Endothelial cell of umbilical vein (primary cell): ENCODE measurements at places on chromosomes 3 and 15. TPM values are rescaled to one million over a fixed set of nuclear protein-coding genes. Genes with fewer than 3 reads are reported as not detected.

GRCh38 chr3:10561946-10562560, 56.7 kb upstream of the ATP2B2 start:
- no peak for DNase-seq

Gene PCSK6
- total RNA-seq, result 0.69 and 0.72 TPM in 2 replicates

Gene BCHE
- total RNA-seq, result 0.27 and 2.4 TPM in 2 replicates

Gene C3orf18
- total RNA-seq, result 1.7 and 2.6 TPM in 2 replicates

Gene ADAMTS9
- total RNA-seq, result 22.6 and 23.9 TPM in 2 replicates

Gene CFAP44
- total RNA-seq, result 3.3 and 4.7 TPM in 2 replicates

DNA sequence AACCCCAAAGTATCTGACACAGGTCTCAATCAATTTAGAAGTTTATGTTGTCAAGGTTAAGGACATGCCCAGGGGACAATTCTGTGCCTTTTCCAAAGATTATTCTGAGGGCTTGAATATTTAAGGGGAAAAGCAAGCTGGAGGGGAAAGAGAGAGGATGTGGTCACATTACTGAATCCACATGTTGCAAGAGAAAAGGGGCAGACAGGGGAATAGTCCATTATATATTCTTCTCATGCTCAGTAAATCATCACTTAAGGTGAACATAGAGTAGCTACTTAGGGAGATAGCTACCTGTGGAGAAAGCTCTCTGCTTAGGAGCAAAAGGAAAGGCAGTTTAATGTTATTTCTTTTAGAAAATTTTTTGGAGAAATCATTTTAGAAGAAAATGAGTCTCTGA, 751.6 kb downstream of the SI start:
- no peak for DNase-seq

GRCh38 chr3:114034211-114034610, 22.1 kb downstream of the CCDC191 start:
- no peak for DNase-seq

Gene CELSR3
- total RNA-seq, result 0.46 and 0.71 TPM in 2 replicates

Gene GCNT3
- total RNA-seq, result not detected in 2 replicates

GRCh38 chr15:70479785-70480184, 283.6 kb downstream of the UACA start:
- DNase-seq, result no peak

DNA sequence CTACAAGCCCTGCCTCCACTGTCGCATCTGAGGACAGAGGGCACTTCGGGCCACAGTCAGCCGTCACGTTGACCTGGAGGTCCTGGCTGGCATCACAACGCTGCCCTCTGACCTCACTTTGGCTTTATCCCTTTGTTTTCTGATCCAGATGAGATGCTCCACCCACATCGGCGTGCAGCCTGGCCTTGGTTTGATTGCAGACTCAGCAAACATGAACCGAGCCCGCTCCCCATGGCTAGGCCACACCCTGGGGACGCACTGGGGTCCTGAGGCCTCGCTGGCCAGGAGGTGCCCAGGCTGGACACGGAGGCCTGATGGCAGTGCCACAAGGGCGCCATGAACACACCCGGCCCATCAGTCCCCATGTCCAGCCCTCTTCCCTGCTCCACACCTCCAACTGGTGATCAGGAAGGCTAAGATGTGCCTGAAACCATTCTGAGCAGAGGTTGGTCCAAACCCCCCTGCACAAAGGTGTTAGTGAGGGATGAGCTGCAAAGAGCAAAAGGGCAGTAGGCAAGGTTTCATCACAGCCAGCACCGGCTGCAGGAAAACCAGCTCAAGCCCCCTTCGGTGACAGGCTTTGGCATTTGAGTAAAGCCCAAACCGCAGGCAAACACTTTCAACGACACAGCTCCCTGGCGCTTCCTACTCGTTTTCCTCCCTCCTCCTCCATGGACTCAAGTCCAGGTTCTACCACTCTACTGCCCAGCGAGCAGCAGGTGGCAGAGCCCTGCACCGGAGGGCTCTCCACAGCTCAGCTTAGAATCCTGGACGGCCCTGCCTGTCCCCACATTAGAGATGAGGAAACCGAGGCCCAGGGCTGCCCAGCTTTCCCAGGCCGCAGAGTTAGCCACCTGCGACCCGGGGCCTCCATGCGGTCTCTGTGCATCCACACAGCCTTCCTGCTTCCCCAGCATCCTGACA, 165.8 kb downstream of the NUP210 start:
- DNase-seq, result no peak

- no peak for DNase-seq
These were observed 62.5 kb downstream of the LYZL4 start for GRCh38 chr3:42347928-42348327.

DNA sequence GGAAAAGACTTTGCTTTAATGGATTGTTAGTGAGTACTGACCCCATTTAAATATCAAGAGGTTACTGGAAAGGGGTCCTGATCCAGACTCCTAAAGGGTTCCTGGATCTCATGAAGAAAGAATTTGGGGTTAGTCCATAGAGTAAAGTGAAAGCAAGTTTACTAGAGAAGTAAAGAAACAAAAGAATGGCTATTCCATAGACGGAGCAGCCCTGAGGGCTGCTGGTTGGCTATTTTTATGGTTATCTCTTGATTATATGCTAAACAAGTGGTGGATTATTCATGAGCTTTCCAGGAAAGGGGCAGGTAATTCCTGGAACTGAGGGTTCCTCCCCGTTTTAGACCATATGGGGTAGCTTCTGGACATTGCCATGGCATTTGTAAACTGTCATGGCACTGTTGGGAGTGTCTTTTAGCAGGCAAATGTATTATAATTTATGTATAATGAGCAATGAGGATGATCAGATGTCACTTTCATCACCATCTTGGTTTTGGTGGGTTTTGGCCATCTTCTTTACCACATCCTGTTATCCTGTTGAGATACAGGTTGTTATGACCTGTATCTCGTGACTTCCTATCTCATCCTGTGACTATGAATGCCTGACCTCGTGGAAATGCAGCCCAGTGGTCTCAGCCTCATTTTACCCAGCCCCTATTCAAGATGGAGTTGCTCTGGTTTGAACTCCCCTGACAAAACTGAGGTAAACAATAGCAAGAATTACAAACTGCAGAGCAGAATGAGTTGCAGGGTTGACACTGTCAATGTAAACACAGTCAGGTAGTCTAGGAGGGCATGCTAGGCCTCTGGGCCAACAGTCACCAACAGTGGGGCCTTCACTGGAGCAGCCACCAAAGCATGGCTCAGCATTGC, 10.3 kb upstream of the GPR160 start:
- DNase-seq, result no peak

Gene GPR62
- total RNA-seq, result 0.15 TPM in 1 of 2 replicates, not detected in the other

Gene ARRDC4
- total RNA-seq, result 0.97 and 2.5 TPM in 2 replicates

Gene CCR2
- total RNA-seq, result not detected in 2 replicates

DNA sequence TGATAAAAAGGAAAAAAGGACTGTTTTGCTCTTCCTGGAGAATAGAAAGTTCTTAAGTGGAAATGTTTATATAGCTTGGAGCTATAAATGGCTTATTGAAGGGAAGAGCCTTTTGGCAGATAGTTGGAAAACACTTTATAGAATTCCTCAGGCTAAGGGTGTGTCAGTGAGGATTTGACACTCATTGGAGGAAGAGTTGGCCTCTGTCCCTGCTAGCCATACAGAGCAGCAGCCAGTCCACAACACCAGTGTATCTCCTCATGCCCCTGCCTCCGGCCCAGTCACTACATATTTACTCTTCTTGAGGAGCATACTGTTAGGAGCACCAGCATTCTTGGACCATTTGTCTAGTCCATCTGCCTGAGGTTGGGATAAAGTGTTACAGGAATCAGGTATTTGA, 36.2 kb downstream of the KLHL18 start:
- no peak for DNase-seq

DNA sequence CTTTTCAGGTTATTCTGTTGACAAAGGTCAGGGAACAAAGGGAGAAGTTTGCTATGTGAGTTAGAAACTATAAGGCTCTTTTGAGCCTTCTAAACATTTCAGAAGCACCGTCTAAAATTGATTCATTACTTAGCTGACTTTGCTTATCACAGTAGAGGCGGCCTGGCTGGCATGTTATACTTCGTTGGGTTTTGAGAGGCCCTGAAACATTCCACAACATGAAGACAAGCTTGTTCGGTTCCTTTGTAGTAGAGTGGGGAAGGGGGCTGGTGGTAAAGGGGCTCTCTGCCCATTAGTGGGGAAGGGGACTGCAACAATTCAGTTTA, 23.6 kb downstream of the ZBTB38 start:
- no peak for DNase-seq

DNA sequence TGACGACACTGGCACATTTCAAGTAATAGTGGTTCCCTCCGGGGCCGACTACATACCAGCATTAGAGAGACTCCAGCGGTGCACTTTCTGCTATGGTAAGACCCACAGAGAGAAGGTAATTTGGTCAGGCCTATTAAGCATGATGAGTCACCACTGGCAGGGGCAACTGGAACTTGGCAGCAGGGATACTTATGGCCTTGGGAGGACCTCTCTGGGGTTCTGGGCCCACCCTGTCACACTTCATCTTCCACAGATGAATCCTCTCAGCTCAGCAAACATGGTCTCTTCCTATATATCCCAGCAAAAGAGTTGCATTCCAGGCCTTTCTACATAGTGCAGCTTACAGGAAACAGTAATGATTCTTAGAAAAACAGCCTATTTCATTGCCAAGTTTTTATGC, 88.0 kb downstream of the PIK3R4 start:
- peak; percentile 47 for DNase-seq

DNA sequence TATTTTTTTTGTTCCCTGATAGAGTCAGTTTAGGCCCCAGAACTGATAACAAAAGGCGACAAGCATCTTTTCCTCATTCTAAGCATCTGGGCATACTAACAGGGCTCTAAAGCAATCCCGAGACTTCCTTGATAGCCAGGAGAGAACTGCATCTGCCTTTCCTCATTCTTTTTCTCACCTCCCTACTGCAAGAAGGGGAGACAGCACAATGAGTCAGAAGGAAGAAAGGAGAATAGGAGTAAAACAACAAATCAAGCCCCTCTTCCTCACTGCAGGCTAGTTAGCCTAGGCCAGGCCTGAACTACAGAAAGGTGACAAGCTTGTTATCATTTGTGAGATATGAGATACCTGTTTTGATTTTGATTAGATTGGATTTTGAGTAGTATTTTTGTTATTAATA, 97.9 kb downstream of the NAALADL2 start:
- no peak for DNase-seq

GRCh38 chr3:14278799-14279625, 100.4 kb downstream of the LSM3 start:
- no peak for DNase-seq

GRCh38 chr3:121431726-121432517, 113.9 kb downstream of the POLQ start:
- peak; percentile 79 for DNase-seq

Gene CPLX3
- total RNA-seq, result 0.16 TPM in 1 of 2 replicates, not detected in the other

DNA sequence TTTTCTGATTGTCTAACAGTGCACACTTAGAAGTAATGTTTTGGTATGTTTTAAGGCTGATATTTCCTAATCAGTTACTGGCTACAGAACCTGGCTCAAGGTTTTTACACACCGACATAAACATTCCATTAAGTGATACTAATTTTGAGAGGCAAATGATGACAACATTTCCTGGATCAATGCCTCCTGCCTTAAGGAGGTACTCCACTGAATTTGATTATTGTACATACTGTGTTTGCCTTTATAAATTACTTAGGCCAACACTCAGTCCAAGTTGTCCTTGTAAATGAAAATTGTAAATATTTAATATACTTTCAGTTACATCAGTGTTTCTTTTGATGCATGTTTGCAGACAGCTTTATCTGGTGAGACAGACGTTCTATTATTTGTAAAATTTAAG, 24.2 kb upstream of the LXN start:
- DNase-seq, result peak; percentile 33

DNA sequence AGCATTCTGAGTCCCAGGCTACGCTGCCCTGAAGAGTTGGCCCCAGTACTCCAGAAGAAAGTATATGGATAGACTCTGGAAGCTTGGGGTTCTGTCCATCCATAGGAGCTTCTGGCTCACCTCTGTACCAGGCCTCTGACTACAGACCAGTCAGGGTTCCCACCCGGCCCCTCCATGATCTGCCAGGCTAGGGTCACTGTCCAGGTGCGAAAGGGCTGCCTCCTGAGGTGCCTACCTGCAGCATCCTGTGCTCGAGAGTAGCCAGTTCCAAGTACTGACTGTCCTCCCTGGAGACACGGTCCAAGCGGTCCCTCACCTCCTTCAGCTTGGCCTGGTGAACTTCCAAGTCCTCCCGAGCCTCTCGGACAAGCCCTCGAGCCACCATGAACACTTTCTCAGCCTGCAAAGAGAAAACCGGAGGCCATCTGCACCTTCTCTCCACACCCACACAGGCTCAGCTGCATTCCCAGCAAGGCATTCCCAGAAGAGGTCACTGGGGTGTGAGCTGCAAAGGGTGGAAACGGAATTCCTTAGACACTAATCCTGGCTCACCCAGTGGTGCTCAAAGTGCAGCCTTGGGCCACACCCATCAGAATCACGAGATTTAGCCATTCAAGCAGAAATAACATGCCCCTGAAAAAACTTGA, 3.7 kb upstream of the PLXNB1 start:
- peak; percentile 12 for DNase-seq

GRCh38 chr3:172519740-172520139, 3.5 kb downstream of the TNFSF10 start:
- no peak for DNase-seq

DNA sequence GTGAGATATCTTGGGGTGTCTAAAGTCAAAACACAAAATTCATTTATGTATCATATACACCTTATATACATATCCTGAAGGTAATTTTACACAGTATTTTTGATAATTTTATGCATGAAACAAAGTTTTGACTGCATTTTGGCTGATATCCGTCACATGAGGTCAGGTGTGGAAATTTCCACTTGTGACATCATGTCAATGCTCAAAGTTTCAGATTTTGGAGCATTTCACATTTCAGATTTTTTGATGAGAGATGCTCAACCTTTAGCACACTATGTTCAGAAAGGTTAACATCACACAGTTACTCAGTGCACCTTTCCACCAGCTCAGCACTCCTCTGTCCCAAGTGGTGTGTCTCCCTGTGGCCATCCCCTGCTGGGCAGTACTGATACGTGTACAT, 37.7 kb upstream of the CPB1 start:
- no peak for DNase-seq

Gene C2CD4A
- total RNA-seq, result 0.46 and 1.1 TPM in 2 replicates

GRCh38 chr3:45659661-45660566, 29.3 kb upstream of the SACM1L start:
- DNase-seq, result peak; percentile 73

DNA sequence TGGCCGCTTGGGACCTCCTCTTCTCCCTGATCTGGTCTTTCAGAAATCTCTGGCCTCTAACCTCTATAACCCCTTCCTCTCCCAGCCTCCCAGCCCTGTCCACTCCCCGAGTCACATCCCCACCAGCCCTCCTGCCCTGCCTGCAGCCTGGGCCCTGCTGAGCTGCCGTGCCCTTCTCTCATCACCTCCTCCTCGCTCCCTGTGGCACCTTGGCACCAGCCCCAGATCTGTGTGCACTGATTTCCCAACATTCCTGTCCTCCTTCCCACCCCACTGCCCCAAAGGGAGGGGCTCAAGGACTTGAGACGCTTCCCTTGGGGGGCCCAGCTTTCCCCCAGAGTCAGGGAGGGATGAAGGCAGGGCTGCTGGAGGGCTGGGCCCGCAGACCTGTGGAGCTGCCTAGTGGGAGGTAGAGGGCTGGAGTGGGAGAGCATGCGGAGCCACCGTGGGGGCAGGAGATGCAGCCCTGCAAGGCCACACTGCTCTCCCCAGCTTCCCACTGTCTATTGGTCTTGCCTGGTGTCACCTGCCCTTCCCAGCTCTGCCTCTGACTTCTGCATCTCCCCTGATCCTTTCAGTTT, 42.7 kb downstream of the EXOG start:
- DNase-seq, result no peak

Gene MASP1
- total RNA-seq, result 0.31 TPM in 1 of 2 replicates, not detected in the other

- DNase-seq, result peak; percentile 58
These were observed 47.8 kb upstream of the C3orf70 start for GRCh38 chr3:185200639-185201038.
